ENCODE measurements at places on chromosomes 2 and 18.
A peak's percentile ranks its signal among the peaks of the same experiment; 100 is the strongest.

DNA sequence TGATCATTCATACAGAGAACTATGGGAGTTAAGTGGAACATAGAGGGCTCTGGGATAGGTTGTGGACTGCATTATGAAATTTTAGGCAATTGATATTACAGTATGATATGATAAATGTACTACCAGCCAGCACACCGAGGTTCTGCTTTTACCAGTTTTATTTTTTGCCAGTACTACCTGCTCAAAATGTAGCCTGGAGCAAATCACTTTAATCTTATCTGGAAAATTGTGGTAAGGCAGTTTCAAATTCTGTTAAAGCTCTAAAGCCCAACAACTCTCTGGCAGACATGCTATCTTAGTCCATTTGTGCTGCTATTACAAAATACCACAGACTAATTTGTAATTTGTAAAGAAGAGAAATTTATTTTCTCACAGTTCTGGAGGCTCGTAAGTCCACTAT lies 474.9 kb upstream of the CWC22 start:
- no peak for DNase-seq

DNA sequence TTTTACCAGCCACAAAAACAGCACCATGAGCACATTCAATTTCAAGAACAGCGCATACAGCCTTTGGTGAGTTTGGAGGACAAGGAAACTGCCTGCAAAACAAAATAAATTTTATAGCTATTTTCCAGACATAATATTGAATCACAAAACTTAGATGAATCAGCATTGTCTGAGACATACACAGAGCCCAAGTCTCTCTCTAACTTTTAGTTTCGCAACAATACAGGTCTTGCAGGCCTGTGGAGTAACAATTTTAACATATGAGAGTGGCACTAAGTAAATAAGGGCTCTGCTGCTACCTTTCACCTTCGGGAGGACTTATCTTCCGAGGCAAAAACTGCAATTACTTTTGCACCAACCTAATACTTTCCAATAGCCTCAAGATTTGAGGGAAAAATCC lies 56.1 kb upstream of the PEX13 start:
- DNase-seq, result no peak

GRCh38 chr2:167972746-167973145 lies 274.6 kb downstream of the STK39 start:
- no peak for DNase-seq

- DNase-seq, result peak; percentile 68
Observed at GRCh38 chr2:160406591-160407392, 86.8 kb downstream of the RBMS1 start.

GRCh38 chr2:8679827-8680731 lies 1.8 kb upstream of the ID2 start:
- no peak for DNase-seq

DNA sequence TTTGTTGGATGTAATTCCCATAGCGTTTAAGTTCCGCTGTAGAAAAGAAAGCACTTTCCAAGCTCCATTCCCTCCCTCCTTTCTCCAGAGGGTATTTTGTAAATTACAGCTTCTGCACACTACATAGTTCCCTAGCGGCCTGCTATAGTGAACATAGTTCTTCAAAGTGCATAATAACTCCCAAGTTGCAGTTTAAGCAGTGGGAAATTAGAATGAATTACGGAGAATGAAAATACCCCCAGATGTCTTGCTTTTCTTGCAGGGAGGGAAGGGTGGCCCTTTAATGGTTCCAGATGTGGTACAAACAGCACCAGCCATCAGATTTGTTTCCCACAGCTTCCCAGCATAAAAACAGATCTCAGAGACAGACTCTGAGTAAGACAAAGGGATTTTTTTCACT lies 893.9 kb downstream of the SUCLG1 start:
- DNase-seq, result no peak

GRCh38 chr18:57915865-57916582 lies 112.9 kb upstream of the ATP8B1 start:
- DNase-seq, result peak; percentile 45

Data from myocyte (in vitro differentiated cells).